ENCODE measurements at places on chromosomes 1 and 21.

GRCh38 chr1:36829961-36830360, 204.4 kb downstream of the GRIK3 start:
- no peak for DNase-seq

DNA sequence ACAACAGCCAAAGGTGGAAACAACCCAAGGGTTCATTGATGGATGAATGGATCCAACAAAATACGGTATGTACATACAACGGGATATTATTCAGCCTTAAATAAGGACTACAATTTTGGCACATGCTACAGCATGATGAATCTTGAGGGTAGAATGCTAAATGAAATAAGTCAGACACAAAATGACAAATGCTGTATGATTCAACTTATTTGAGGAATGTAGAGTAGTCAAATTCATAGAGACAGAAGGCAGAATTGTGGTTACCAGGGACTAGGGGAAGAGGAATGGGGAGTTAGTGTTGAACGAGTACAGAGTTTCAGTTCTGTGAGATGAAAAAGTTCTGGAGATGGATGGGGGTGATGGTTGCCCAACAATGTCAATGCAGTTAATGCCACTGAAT, 118.0 kb upstream of the PAXBP1 start:
- no peak for DNase-seq

DNA sequence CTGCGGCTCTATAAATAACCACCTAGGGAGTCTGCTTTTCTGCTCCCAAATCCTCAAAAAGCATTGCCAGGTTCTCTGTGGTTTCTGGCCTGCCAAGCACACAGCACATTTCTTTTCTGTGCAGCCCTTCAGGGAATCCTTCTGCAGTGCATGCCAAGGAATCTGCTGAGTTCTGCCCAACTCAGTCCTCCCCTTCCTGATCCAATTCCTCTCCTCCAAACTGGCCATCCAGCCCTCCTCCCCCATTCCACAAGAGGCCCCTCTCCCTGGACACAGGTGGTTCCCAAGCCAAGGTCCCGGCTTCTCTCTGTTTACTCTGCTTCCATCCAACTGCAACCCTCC, 61.8 kb downstream of the HIVEP3 start:
- no peak for DNase-seq

GRCh38 chr1:6110326-6110725, 64.6 kb downstream of the KCNAB2 start:
- no peak for DNase-seq

DNA sequence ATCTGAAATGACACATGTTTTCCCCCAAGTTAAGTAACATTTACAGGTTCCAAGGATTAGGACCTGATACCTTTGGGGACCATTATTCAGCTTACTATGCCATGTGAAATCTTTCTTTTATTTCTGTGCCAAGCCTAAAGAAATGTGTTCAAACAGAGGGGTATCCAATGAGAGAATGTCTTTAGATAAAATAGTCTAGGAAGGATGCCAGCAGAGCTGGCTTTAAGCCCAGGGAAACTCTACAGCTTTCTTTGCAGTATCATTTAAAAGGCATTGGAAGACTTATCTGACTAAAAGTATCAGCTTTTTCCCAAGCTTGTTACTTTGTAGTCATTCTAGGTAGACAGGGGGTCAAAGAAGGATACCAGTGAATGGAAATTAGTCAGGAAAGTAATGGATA, 860.4 kb downstream of the PLA2G4A start:
- no peak for DNase-seq

DNA sequence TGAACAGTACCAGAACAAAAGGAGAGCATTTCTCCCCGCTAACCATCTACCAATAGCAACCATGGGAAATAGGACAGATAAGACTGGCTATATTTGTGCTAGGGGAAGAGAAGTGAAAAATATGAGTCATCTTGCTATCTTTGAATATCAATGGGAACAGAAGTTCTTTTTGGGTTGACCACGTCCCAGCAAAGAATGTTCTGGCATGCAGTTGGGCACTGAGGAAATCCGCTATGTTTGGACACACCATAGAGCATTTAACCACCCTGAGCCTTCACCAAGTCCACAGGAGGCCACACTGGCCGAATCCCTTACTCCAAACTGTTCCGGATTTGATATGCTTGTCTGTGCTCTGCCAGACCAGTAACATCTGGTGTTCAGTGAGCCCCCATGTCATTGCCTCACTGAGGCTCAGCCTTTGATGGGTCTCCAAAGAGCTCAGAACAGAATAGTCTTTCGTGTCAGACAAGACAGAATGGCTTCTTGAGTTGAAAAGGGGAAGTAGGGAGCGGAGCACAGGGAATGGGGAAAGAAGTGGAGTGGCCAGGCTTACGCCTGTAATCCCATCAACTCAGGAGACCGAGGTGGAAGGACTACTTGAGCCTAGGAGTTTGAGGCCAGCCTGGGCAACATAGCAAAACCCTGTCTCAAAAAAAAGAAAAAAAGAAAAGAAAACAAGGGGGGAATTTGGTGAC, 81.4 kb downstream of the SMYD2 start:
- no peak for DNase-seq

DNA sequence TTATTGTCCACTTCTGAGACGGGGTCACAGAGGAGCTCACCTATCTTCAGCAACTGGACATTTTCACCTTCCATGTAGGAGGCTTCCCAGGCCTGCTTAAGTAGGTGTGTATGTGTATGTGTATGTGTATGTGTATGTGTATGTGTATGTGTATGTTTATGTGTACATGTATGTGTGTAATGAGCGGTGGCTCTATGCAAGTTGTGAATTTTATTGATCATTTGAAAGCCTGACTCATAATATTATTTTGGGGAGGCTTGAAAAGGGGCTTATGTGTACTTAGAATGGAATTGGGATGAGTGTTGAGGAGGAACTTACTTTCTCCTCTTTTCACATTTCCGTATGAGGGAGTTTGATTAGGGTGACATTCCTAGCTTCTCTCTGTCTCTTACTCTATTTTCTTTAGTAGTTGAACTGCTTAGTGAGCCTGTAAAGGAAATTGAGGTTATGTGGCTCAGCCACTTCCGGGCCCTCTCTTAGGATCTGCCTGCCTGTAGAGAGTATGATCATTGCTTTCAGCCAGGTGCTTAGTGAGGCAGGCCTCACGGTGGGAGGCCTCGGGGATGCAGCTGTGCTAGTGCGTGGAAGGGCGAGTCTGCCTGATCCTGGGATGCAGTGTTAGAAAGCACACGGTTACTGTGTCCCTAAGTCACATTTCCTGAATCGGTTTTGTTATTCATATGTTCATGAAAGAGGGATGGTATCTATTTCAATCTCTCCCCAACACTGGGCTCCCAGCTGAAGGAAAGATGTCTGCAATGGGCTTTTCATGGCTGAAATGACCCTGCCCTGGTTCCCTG, 61.0 kb downstream of the IER5 start:
- DNase-seq, result peak; percentile 94

- no peak for DNase-seq
Observed at GRCh38 chr1:92567211-92567868, 80.6 kb upstream of the GFI1 start.

GRCh38 chr1:204302769-204303168, 57.0 kb downstream of the PLEKHA6 start:
- DNase-seq, result no peak

DNA sequence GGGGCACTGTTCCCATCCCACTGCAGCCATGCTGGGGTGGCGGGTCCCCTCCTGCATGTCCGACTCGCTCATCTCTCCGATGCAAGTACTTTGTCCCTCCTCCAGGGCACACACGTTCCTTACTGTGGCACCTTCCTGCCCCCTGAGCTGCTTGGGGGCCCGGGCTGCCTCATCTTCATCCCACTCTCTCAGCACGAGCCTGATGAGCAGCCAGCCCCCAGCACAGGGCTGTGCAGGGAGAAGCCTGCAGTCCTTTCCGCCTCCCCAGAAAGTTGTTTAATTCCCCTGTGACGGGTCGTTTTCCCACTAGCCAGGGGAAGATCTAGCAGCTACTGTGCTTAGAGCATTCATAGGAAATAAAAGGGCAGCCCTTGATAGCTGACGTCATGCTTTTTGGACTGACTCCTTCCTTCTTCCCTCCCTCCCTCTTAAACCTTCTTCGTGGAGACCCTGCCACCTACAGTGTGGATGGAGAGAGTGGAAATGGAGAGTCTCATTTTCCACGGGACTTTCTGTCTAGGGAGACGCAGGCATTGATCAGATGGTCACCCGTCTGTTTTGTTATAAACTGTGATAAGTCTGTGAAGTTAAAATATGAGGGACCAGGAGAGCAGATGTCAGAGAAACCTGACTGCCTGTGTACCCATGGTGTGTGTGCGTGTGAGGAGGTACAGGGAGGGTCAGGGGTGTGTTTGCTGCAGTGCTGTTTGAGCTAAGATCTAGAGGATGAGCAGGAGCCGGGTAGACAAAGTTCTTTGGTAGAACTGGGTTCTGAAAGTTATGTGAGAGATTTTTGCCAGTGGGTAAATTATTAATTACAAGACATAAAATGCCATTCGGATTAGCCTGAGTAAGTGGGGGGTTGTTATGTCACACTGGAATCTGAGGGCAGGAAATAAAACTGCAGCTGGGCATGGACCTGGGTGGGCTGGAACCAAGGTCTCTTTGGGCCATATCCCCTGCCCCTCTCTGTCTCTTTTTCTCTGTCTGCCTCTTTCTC, 34.3 kb downstream of the GPR137B start:
- DNase-seq, result no peak

All from activated CD8-positive, alpha-beta memory T cell treated with anti-CD3 and anti-CD28 coated beads, Interleukin-2, amount 10 ng/mL, durations not matched to agents 7 days and 5 days (primary cell).